HAP-1 (cell line): ENCODE measurements at places on chromosomes 16 and 17.

DNA sequence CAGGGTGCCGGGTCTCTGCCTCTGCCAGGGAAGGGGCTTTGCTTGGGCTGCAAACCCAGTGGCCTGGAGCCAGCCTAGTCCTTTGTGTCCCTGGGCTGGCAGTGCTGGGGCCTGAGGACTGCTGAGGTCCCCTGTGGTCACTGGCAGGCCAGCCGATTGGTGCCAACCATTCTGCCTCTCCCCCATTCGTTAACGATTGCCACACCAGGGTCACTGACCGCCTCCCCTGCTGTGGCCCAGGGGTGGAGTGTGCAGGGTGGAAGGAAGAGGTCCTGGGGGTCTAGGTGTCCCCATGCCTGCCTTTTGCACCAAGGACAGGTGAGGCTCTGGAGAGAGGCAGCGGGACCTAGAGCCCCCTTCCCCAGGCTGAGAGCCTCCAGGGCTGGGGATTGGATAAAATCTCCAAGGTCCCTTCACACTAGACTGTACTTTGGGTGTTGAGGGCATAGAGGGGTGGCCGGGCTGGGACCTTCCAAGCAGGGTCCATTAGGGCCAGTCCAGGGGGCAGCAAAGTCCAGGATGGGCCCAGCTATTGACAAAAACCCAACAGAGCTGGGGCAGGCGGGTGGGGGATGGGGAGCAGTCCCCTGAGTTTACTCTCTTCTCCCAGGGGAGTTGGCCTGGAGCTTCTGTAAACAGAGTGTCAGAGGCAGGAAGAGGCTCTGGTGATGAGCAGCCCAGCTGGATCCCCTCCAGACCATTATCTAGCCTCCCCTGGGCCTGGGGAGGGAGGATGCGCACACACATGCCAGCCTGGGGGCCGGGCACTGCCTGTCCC, 1.1 kb downstream of the VASN start:
- DNase-seq: no peak

GRCh38 chr16:71840052-71840451, 5.7 kb upstream of the ATXN1L start:
- DNase-seq: no peak

DNA sequence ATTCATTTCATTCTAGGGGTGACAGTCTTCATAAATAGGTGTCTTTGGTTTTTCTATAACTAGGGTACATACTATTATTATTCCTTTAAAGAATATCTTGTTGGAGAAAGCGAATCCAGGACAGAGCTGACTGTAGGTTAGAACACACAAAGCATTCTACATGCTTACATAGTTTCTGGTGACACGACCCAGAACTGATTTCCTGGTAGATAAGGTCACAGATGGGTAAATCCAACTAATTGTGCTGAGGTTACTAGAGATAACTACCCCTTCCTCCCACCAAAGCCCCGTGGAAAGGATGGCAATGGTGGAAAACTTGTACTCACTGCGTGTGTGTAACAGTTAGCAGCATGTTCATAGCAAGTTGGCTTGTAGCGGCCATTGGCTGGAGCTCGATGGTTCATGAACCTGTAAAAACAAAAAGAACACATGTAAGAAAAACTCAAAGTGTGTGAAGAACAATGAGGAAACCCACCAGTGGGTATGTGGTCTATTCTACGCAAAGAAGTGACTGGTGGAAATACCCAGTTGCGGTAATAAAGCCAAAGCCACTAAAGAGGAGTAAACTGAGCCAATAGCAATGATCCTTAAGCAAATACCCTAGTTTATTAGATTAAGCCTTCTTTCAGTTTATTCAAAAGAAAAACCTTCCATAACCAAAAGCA, 7.7 kb downstream of the MMD start:
- no peak for DNase-seq

GRCh38 chr17:62085511-62086408, 20.7 kb upstream of the MED13 start:
- DNase-seq: no peak

GRCh38 chr16:30004811-30005242, 6.0 kb downstream of the DOC2A start:
- no peak for DNase-seq

DNA sequence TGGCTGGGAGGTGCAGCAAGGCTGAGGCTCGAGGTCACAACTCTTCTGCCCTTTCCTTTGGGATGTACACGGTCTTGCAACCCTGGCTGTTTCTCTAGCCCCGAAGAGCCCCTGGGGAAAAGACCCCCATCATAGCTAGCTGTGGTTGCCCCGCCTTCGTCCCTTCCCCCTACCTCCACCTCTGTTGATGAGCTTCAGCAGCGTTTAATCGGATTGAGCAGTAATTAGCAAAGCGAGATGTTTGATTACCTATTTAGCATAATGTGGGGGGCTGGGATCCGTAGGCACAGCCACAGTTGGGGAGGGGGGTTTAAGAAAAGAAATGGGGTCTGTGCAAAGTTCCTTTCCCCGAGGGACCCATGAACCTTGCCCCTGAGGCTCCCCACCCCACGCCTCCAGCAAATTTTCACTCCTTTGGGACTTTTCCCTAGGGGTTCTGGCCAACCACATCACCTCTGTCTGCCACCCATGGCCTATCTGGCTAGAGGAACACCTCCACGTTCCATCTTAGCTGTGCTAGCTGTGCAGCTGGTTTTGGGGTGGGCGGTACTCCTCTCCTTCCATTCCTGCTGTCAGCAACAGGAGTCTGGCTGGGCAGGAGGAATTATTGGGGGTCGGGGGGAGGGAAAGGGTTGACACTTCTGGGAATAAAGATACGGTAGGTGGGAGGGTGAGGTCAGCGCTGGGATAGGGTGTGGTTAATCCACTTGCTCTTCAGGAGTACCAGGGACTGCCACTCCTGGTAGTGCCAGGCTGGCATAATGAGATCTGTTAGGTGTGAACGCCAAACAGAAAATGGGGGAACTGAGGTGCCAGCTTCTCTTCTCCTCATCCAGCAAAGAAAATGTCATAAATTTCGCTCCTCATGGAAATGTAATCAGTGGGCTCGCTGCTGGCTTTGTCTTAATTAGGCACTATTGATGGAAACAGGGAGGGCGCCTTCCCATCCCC, 1.3 kb upstream of the DNAH2 start:
- no peak for DNase-seq
